ENCODE measurements at places on chromosomes 12 and 14.

DNA sequence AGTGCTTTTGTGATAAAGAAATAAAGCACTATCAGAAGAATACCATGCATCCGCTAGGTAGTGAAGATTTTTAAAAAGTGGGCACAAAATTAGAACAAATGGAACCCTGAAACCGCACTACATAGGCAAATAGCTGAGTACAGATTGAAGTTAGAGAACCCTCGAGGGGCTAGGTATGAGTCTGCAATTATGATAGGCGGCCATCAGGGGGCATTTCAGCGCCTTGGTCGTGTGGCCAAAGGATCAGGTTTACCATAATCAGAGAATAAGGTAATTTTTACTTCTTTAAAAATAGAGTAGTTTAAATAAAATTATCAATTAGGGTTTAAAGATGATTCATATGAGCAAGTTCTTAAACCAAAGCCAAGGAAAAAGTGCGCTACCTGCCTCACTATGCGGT lies 129.8 kb downstream of the TMX1 start:
- no peak for DNase-seq

DNA sequence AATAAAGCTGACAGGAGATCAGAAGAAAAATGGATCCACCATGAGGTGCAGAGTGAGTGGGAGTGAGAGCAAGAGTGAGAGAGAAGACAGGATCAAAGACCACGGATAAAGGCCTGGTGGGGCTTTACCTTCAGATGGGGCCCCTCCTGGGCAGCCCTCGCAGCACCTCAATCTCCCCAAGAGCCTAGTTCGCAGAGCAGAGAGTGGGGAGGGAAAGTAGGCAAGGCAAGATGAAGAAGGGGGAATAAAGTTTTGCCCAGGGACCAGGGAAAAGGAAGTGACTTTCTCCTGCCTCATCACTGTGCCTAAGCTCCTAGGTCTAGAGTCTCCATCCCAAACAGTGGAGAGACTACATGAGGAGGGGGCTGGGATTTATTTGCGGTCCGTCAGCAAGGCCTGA lies 10.3 kb downstream of the OR10P1 start:
- no peak for DNase-seq

- DNase-seq, result no peak
Observed at GRCh38 chr12:117919479-117919878, 49.3 kb downstream of the KSR2 start.

GRCh38 chr14:71049435-71050133 lies 142.3 kb downstream of the PCNX1 start:
- DNase-seq, result no peak

- no peak for DNase-seq
Observed at GRCh38 chr14:52268279-52269061, 972 bp downstream of the PTGDR start.

GRCh38 chr14:77043177-77043983 lies 14.9 kb upstream of the IRF2BPL start:
- peak; percentile 93 for DNase-seq

DNA sequence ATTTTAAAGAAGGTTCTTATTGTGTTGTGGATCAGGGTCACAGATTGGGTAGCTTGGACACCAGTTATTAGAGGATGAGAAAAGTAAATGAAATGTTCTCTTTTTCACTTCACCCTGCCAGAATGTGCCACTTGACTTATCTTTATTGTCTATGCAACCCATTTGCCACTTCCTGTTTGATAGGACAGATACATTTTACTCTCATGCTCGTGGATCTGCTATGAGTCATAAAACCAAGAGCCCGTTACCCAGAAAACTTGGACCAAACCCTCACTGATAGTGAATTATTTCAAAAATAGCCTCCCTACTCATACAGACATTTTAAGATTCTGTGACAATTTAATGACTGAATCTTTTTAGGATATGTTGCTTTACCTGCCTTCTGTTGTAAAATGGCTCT lies 1.8 kb downstream of the ISCA2 start:
- DNase-seq, result no peak

DNA sequence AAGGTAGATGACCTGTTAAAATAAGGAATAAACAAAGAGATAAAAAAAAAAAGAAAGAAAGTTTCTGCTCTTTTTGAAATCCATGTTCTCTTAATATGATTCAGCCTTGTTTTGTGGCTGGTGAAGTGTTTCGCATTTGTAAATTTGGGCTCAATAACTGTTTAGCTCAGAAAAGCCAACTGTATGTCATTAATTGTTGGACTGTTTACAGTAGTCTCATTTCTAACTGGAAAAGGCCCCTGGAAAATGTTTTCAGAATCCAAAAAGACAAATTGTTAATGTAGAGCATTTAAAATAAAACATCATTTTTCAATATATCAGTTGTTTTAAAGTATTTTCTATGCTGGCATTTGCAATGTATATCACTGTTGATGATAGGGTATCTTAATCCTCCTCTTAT lies 47.4 kb upstream of the DYRK2 start:
- DNase-seq, result no peak

DNA sequence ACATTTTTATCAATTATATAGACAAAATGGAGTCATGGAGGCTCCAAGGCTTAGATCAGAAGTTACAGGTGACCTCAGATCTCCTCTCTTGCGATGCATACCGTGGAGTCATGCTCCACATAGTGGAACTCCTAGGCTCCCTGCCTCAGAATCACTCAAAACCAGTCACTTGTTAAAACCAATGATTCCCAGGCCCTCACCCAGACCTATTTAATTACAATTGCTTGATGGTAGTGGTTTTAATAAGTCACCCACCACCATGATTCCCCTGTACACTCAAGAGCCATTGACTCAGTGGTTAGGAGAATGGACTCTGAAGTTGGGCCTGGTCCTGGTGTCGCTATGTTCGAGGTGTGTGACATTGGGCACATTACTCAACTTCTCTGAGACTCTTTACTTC lies 26.9 kb downstream of the IFNG-AS1 start:
- DNase-seq, result no peak

DNA sequence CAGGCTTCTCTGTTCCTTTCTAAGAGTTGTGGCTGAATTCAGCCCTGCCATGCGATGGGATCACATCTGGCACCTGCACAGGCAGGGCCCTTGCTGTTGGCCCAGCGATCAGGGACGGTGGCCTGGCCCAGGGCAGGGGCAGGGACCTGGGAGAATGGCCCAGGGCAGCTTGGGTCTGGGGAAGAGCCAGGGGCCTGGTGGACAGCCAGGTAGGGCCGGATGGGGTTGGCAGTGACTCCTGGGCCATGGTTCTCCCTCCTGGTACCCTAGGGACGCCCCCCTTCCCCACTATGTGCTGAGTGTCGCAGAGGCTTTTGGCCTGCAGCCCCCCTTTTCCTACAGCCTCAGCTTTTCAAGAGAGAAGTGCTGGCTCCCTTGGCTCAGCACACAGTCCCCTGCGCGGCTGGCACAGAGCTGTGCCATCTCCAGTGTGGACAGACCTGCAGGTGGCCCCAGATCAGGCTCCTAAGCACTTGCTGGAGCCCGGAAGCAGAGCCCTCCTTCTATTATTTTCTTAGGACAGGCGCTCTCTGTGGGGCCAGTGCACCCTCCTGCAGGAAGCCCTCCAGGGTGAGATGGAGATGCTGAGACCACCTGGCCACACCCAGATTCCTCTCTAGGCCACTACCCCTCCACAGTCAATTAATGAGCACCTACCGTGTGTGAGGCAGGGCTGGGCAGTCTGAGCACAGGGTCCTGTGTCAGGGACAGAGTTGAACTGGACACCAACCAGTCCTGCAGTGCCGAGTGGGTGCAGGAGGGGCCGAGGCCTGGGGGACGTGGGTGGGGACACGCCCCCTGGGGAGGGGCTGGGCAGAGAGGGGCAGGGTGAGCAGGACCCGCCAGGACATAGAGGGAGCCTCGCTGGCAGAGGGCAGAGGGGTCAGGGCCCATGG lies 267.6 kb downstream of the ADGRD1 start:
- DNase-seq, result no peak

GRCh38 chr12:66920205-66920604 lies 241.3 kb upstream of the GRIP1 start:
- DNase-seq, result no peak

DNA sequence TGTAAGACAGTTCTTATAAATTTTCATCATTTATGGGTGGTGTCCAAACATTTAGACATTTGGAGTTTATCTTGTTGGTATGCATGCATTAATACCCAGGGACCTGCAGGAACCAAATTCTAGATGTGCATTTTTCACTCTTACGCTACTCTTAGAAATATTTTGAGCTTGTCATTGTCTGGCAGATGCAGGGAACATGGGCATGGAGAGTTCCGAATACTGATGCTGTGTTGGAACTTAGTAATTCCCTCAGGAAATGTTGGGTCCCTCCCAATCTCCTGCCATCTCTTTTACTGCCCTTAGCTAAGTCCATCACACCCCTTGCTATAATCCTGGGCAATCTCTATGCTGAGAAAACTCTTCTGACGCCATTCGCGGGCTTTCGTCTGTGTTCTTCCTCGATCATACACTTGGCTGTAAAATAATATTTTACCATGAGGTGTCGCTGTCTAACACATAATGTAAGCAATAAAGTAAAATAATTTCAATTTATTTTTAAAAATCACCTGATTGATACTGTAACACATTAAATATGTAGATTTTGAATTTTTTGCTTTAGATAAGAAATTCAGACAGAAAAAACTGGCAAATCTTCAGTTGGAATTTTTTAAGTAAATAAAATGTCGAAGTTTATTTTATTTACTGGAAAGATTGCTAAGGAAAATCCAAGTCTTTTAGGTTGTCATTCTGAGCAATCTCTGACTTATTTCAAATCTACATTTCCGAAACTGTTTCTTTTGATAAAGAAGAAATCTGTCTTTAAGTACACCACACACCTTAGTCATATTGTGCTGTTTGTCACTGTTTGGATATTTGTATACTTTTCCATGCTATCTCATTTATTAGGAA lies 304.1 kb upstream of the SSTR1 start:
- DNase-seq, result peak; percentile 26

DNA sequence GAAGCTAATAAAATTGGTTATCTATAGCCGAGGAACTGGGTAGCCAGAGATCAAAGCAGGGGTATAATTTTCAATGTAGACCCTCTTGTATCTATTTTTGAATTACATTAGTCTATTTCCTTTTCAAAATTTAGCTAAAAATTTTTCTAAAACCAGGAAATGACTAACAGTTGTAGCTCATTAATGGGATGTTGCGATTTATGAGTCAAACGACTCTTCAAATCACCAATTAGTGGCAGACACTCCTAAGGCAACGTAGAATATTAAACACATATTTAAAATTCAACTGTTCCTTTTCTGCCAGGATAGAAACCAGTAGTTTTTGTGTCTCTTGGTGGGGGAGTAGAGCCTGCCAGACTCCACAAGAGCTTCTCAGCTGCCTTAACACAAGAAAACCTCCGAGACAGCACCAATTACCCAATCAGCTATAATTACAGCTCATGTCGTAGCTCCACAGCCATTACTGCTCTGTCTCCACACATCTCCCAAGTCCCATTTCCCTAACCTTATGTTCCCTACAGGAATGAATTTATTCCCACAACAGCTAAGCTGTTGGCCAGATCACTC lies 26.9 kb downstream of the GCN1 start:
- no peak for DNase-seq

DNA sequence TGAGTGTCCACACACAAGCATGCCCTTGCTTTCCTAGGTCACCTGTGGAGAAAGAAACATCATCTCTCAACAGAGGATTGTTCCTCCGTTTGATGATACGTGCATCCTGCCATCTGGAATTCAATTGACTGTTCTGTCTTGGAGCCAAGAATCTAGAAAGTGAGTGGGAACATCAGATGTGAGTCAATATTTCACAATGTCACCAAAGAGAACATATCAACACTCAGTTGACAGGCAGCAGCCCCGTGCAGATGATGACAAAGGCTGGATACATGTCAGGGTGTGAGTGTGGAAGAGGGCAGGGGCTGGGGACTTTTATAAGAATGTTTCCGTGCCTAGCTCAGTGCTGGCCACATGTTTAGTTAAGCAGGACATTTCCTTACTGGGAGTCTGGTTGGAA lies 76.1 kb downstream of the TBC1D30 start:
- DNase-seq, result peak; percentile 41

DNA sequence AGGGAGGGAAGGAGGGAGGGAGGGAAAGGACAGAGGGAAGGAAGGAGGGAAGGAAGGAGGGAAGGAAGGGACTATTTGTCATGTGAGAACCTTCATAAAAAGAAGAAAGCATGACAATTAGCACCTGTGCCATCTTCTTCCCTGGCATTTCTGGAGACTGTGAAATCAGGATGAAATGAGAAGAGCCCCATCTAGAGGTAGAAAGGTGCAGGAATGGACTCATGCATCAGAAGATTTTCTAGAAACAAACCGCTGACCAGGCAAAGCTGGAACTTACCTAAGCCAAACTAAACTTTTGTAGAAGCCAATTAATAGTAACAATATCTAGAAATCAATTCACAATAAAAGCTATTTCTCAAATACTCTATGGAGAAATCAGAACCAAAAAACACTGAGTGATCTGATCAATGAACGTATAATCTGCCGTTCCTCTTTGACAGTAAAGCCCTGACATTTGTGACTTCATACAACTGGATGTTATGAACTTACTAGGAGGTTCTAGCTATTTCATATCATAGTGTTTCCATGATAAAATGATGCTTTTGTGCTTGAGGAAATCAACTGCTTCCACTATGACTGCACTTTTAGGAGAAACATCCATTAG lies 24.4 kb upstream of the CRACR2A start:
- no peak for DNase-seq

GRCh38 chr14:105065280-105066228 lies at the start of gene GPR132:
TSS of gene GPR132 (minus strand) at chr14:105065430. CDS start at chr14:105055420, 10,010 bp downstream.
- no peak for DNase-seq

- DNase-seq, result no peak
Observed at GRCh38 chr14:103679351-103679750, 35.9 kb downstream of the XRCC3 start.

- no peak for DNase-seq
Observed at GRCh38 chr14:71610149-71610548, 322.1 kb upstream of the RGS6 start.

DNA sequence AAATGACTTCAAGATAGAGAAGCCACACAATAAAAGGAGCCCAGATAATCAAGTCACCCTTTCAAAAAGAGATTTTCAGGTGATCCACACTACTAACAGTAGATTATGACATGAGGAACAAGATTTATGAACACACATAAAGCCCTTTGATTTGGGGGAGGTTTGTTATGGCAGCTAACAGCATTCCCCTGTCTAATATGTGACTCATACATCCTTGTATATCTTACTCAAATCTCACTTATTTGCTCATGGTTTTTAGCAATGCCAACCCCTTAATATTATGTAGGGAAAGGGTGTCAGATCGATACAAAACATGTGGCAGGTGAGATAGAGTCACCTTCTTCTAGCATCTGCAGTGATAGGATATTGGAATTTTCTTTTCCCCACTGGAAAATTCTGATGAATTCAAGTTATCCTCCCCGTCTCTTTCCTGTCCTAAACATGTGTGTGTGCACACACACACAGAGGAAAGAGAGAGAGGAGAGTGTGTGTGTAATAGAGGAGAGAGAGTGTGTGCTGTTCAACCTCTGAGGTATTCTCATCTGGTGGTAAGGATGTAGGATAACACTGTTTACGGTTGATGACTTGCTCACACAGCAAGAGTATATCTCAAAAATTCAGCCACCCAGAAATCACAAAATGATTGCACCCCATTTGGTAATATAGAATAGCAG lies 319.9 kb downstream of the KCNC2 start:
- DNase-seq, result peak; percentile 26

GRCh38 chr14:58776516-58776915 lies 138.8 kb downstream of the DACT1 start:
- no peak for DNase-seq
